GF-D8 (cell line): ENCODE measurements at places on chromosomes 11 and 22.

GRCh38 chr11:103491777-103492176 lies 382.6 kb downstream of the DYNC2H1 start:
- DNase-seq = no peak

DNA sequence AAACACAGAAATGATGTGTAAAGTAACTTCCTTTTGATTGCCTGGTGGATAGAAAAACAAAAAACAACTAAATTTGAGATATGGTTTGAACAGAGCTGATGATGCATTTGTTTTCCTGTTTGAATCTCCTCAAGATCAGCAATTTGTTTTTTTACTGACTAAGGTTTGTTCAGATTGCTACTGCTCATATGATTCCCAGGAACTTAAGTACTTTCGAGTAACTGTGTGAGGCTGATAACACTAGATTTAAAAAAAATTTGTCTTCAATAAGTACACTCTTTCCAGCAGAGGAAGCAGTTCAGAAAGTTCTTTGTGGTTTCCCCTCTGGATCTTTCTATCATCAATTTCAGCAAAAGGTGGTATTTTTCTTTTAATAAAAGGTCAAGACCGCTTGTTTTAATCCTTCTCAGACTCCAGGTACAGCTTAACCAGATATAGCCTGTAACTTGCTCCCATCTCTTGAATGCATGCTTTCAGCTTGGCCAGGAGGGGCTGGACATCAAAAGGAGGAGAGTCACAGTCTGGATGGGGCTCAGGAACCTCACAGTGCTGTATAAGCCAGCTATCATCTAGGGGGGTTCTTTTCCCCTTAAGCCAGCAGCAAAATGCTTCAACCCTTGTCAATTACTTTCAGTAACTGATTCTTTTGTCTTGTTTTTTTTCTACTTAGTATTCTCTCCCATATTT lies 12.3 kb upstream of the MS4A6E start:
- DNase-seq = no peak

DNA sequence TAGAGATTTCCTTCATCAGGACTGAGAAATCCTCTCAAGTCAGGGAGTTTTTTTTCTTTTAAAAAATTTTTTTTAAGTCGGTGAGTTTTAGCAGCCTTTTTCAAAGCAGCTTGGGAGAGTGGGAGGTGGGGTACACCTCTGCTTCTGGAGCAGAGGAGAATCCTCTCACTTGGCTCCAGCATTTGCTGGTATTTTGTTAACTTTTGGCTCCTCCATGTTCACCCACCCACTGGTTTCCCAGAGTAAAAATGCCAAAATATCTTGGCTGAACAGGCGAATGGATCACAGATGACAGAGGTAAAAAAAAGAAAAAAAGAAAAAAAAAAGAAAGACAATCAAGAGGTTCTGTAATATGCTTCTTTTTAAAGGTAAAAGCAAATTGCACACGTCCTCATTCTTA lies 68.0 kb downstream of the GAB2 start:
- no peak for DNase-seq

DNA sequence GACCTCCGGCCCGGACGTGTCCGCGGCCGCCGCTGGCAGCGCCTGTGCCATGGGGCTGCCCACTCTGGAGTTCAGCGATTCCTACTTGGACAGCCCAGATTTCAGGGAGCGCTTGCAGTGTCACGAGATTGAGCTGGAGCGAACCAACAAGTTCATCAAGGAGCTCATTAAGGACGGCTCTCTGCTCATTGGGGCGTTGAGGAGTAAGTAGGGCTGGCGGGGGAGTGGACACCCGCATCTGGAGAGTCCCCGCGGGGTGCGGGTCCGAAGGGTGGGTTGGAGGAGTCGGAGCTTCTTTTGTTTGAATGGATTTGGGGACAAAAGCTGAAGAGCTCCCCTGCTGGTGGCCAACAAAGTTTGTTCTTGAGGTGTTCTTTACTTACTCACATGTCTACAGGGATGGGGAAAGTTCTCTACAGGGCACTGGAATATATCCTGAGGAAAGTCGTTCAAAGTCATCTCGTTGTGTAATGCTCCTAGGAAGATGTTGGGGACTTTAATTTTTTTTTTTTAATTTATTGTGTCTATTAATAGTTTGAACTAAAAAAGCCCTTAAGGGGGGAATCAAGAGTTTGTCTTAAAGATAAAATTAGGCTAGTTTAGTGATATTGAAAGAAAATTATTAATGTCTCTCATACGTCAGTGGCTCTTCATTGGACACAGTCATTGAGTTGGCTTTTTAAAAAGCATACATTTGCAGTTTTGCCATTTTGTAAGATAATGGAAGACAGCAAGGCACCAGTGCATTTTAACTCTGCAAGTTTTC lies 725 bp downstream of the ARHGAP42 start:
- DNase-seq = no peak

- DNase-seq = no peak
Measured at GRCh38 chr11:17415523-17416104, 27.2 kb upstream of the KCNJ11 start.
